ENCODE measurements at places on chromosomes 6 and 20. TPM values are rescaled to one million over a fixed set of nuclear protein-coding genes. Genes with fewer than 3 reads are reported as not detected.

The PRDM1 gene
- total RNA-seq, result 33.4 TPM

The BLOC1S5 gene
- total RNA-seq, result 23.0 TPM

GRCh38 chr6:112085286-112086065 lies 1.8 kb downstream of the TUBE1 start:
- no peak for DNase-seq

GRCh38 chr6:45611491-45611890 lies 233.8 kb upstream of the SUPT3H start:
- DNase-seq, result no peak

- no peak for DNase-seq
Observed at GRCh38 chr6:26222571-26222970, 135.3 kb downstream of the HFE start.

- DNase-seq, result no peak
Observed at GRCh38 chr20:62719250-62719935, 10.8 kb downstream of the NTSR1 start.

Data from CD4-positive, alpha-beta memory T cell (primary cell).